ENCODE measurements at places on chromosomes 7 and 10.

- DNase-seq = no peak
These were observed 103.9 kb downstream of the CUBN start for GRCh38 chr10:17025444-17026295.

DNA sequence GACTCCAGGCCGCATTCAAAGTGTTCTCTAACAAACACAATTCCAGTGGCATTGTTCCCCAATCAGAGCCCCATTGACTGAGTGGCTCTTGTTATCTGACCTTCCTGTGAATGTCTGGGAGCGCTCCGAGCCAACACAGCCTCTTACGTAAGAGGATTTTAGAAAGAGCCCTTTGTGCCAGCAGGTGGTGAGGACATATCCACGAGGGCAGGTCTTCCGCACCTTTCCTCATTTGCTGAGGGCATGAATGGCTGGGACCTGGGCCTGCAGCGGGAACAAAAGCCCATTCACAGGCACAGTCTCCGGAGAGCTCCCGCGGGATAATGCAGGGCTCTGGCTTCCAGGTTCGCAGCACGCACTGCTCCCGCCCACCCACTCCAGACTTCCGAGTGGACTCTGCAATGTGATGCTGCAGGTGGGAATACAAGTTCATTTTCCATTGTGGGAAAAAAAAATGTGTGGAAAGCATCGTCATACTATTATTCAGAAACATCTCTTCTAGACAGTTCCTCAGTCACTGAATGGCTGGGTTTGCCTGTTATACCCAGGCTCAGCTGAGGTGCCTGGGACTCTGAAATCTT lies 295.0 kb upstream of the IGFBP3 start:
- no peak for DNase-seq

- no peak for DNase-seq
These were observed 4.3 kb downstream of the ADCY1 start for GRCh38 chr7:45578467-45578866.

GRCh38 chr10:79235765-79236432 lies 111.4 kb upstream of the PPIF start:
- no peak for DNase-seq

DNA sequence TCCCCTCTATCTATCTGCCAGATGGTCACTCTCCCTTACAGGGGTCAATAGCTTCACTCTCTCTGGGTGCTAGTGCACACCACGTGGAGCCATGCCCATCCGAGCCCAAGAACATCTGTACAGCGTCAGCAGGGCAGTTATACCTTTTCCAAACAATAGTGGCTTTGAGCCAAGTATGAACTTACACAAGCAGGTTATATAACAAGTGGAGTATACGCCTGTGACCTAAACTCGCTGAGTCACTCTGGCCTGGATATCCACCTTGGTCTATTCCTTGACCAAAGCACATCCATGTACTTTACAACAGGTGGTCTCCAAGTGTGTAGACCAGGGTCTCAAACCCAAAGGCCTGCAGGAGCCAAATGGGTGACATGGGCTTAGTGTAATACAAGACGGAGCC lies 20.3 kb downstream of the PLAC9 start:
- DNase-seq = no peak

DNA sequence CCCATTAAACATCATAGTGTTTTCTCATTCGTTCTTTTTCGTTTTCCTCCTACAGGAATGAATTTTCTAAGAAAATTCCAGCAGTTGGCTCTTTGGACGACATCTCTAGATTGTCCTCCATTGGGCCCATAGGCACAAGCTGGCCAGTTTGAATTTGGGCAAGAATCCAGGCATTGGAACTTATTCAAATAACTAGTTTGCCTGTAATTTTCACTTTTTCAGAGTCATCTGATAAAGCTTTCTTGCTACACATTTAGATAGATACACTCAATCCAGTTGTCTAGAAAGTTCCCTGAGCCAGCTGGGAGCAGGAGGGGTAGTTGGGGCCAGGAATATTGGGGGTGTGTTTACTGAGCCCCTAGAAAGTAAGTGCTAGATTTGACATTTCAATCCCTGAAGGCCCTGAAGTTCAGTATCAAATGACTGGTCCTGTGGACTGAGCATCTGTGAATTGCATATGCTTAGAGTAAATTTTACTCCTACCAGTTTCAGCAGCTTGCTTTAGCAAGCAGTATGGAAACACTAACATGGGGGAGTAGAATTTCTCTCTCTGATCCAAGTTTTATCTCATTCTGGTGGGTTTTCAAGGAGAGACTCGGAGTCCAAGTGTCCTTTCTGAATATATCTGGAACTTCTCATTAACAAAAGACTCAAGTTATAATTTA lies 5.2 kb downstream of the EGFR start:
- DNase-seq = peak; percentile 15

- DNase-seq = no peak
These were observed 35.4 kb downstream of the TLL2 start for GRCh38 chr10:96478355-96478754.

GRCh38 chr10:94420516-94420915 lies 18.2 kb downstream of the TBC1D12 start:
- no peak for DNase-seq

- DNase-seq = no peak
These were observed 666 bp upstream of the YAE1 start for GRCh38 chr7:39565538-39565937.

DNA sequence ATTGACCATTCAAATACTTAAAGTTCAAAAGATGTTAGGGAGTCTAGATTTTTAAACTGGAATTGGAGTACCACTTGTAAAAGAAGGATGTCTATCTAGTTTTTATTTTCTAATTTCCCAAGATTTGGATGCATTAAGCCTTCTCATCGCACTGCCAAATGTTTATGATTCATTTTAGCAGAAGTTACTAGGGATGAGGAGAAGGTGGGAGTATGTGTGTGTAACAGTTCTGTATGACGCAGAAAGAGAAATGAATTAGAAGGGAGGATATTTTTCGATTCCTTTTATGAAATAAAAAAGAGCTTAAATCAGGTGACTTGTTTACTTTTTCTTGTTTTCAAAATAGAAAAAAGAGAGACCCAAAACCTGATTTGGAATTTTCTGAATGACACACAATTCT lies 6.8 kb upstream of the SLK start:
- no peak for DNase-seq

- DNase-seq = no peak
These were observed 201.3 kb downstream of the ARL4A start for GRCh38 chr7:12888717-12889116.

DNA sequence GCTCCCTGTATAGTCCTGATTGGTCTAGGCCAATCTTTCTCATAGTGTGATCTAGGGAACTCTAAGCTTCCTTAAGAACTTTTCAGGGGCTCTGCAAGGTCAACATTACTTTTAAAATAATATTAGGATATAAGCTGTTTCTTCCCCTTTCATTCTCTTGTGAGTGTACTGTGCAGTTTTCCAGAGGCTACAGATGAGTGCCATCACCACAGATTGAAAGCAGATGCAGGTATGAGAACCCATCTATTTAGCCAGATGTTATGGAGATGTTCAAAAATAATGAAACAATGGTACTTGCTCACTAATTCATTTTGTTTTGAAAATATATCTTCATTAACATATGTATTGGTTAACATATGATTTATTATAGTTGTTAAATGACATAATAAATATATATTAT lies 169.2 kb upstream of the SEMA3A start:
- no peak for DNase-seq

GRCh38 chr7:18241543-18242231 lies 214.0 kb upstream of the PRPS1L1 start:
- no peak for DNase-seq
